MV-4-11 (cell line): ENCODE measurements at places on chromosomes 3 and 15.

DNA sequence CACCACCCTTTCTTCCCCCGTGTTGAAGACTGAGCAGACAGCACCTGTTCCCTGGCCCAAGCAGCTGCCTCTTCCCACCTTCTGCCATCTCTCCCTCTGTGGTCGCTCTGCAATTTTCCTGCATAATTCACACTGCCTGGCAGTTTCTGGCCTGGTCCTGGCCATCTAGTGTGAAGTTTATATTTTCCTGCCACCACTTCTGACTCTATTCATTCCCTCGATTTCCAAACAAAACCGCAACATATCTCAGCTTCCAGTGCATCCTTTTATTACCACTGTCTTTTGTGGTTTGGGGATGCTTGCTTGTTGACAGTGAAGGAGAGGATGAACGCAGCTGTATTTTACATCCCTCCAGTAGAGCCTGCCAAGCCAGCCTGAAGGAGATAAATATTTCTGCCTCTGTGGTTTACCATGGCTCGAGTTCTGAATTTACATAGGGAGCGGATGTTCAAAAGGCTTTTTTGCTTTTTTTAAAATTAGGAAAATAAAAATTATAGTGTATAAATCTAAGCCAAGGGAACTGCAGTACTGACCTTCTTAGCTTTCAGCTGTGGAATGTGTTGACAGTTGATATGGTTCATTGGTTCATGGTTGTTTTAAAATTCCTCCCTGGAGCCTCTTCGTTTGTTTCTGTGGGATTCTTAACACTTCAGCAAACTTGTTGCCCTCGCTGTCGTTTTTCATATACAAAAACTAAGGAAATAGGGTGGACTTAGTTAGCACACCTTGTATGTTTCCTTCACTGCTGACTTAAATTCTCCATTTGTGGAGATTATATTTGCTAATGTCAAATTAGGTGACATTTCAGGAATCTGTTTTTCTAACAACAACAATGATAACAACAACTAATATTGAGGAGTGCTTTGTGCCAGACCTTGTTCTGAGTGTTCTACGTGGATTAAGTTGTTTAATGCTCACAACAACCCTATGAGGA lies 250.5 kb downstream of the ADAMTSL3 start:
- DNase-seq, result peak; percentile 1

- DNase-seq, result no peak
Measured at GRCh38 chr3:121819236-121819635, 15.6 kb downstream of the IQCB1 start.

GRCh38 chr3:190024912-190025311 lies 95.8 kb downstream of the P3H2 start:
- DNase-seq, result peak; percentile 47

DNA sequence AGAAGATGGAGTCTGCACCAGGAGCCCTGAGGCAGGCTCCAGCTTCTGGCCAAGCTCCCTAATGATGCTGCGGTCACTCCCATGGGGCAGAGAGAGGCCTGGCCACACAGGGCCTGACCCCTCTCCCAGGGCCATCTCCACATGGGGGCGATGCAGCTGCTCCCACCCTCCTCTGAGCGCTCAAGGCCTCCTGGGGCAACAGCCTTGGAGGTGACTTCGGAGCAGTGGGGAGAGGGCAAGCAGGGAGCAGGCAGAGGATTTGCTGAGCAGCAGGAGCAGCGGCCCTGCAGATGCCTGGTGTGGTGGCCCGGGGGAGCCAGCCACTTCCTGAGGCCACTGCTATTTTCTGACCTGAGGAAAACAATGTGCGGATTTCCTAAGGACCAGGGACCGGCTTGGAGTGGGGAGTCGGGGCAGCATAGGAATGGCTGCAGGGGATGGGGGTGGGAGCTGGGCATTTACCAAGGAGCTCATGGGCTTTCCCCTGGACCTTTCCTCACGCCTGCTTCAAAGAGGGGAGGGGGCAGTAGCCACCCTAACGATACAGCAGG lies 81.6 kb upstream of the RPL32 start:
- no peak for DNase-seq

DNA sequence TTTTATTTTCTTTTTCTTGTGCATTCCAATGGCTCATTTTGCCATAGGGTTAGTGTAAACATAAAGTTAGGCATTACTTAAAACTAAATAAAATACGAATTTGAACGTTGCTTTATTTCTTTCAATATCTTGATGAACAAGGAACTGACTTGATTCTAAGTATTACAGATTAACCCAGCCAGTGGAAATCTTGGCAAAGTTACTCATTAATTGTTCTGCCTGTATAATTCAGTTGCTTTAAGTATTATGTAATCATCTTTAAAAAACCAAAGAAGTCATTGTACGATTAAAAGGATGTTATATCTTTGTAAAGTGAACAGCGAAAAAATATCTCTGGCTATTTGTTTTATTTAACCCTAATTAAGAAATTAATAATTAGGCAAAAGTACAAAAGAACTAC lies 737.9 kb upstream of the BCHE start:
- no peak for DNase-seq

- DNase-seq, result no peak
Measured at GRCh38 chr3:56909349-56909748, 107.6 kb upstream of the ARHGEF3 start.

- DNase-seq, result peak; percentile 91
Measured at GRCh38 chr3:184250167-184250828, 826 bp downstream of the EEF1AKMT4 start.

DNA sequence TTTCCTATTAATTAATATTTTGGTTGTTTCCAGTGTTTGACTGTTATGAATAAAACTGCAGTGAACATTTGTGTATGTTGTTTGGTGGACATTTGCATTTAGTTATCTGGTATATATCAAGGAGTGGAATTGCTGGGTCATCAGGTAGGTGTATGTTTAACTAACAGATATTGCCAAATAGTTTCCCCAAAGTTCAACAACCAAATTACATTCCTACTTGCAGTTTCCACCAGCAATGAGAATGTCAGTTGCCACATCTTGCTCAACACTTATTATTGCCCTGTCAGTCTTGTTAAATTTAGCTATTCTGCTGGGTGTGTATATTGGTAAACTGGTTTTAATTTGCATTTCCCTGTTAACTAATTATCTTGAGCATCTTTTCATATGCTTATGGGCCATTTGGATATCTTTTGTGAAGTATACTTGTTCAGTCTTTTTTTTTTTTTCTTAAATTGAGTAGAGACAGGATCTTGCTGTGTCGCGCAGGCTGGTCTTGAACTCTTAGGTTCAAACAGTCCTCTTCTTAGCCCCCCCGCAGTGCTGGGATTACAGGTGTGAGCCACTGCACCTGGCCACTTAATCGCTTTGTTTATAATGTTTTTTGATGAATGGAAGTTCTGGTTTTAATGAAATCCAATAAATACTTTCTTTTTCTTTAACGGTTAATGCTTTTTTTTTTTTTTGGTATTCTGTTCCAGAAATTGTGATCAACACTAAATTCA lies 7.9 kb downstream of the FEM1B start:
- DNase-seq, result peak; percentile 76

DNA sequence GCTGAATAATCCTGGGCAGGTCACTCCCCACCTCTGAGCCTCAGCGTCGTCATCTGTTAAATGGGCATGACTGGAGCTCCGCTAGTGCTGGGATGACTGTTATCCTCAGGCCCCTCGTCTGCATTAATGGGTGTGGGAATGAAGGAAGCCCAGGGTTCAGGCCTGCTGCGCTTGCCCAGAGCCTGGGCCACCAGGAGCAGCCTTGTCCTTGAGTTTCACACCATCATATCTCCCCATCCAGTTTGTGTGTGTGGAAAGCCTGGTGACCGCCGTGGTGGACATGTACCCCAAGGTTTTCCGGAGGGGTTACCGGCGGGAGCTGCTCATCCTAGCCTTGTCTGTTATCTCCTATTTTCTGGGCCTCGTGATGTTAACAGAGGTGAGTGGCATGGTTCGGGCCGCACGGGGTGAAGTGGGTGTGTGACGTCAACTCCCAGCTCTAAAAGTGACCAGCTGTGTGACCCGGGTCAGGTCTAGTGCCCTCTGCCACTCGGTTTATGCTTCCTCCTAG lies 63.5 kb upstream of the SLC6A1 start:
- DNase-seq, result no peak

DNA sequence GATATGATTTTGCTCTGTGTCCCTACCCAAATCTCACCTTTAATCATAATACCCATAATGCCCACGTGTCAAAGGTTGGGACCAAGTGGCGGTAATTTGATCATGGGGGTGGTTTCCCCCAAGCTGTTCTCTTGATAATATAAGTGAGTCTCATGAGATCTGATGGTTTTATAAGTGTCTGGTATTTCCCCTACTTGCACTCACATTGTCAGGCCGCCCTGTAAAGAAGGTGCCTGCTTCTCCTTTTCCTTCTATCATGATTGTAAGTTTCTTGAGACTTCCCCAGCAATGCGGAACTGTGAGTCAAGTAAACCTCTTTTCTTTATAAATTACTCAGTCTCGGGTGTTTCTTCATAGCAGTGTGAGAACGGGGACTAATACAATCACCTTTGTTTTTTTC lies 279.8 kb downstream of the ARPP21 start:
- no peak for DNase-seq

DNA sequence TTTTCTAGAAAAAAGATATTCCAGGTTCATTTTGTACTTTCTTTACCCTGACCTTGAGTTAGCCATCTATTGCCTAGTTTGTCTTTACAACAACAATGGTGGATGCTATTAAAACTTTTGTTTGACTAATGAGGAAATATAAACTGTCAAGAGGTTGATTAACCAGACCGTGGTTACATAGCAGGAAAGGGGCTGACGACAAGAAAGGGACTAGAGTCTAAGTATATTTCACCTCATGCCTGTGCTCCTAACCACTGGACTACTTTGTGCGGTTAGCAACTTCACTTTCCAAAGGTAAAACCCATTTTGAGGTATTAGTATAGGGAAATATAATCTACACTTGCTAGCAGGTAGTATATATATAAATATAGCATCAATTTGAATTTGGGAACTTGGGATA lies 327.1 kb downstream of the SATB1 start:
- DNase-seq, result no peak

GRCh38 chr3:30847592-30847991 lies 46.9 kb downstream of the GADL1 start:
- DNase-seq, result no peak

- no peak for DNase-seq
Measured at GRCh38 chr3:6039971-6040370, 820.9 kb upstream of the GRM7 start.

DNA sequence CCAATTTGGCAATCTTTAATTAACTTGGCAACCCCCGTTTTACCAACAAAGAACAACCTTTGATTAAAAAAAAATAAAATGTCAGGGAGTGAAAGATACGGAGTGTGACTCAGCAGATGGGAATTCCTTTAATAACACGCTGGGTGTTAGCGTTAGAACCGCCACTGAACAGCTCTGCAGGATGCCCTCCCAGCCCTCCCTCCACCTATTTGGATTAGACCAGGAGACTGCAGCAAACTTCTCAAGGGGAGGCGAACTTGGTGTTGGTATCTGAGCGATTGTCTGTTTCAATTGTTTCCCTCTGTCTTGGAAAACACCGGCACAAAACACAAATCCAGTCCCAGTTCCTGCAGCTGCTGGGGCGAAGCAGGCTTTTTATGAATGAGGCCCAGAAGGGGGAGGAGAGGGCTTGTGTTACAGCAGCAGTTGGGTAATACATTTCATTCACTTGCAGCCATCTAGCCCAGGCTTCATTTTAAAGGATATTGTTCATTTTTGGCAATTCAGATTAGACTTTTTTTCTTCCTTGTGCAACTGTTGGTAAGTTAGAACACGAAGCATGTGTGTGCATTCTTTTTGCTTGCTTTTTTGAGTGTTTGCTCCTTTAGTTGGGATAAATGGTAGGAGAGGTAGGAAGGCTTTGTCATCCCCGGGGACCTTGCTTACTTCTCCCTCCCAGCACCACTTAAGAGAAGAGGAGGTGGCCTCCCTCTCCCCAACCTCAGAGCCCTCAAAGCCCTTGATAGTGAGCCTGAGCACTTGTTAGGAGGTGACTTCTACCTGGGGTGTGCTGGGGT lies 152.3 kb downstream of the IGF1R start:
- peak; percentile 55 for DNase-seq

GRCh38 chr15:74653426-74654102 lies 37.9 kb downstream of the CLK3 start:
- no peak for DNase-seq

- DNase-seq, result no peak
Measured at GRCh38 chr15:44101944-44102343, 93.1 kb downstream of the FRMD5 start.

DNA sequence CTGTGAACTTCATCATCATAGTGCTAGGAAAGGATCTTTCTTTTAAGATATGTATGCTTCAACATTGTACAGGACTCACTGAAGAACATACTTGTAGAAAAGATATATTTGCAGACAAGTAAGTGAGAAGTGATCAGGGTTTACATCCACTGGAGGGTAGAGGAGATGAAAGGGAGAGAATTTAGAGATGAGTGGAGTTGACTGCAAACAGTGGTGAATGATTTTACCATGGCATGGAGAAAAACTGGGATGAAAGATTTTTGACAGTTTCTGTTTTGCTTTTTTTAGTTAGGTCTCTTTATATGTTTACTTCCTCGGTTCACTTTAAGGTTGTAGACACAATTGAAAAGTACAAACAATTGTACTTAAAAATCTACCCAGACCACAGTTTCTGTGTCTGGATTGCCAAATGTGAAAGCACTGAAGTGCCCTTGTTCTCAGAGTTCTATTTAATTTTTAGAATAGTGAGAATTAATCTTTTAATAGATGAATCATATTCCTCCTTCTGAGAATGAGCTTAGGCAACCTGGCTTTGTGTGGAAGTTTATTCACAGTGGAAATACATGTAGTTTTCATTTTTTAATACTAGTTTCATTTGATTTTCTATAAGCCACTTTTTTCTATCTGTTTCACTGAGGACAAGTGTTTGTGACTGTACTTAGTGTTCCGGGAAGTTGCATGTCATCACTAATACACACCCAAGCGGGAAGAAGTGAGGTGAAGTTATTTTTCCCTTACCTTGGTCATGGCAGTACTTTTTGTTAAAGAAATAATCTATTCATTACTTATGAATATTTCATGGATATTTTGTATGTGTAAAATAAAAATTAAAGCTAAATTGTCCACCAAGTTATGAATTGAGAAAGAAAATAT lies 1.8 kb upstream of the GPR171 start:
- DNase-seq, result no peak

GRCh38 chr3:36401056-36401455 lies 20.8 kb downstream of the STAC start:
- DNase-seq, result no peak

DNA sequence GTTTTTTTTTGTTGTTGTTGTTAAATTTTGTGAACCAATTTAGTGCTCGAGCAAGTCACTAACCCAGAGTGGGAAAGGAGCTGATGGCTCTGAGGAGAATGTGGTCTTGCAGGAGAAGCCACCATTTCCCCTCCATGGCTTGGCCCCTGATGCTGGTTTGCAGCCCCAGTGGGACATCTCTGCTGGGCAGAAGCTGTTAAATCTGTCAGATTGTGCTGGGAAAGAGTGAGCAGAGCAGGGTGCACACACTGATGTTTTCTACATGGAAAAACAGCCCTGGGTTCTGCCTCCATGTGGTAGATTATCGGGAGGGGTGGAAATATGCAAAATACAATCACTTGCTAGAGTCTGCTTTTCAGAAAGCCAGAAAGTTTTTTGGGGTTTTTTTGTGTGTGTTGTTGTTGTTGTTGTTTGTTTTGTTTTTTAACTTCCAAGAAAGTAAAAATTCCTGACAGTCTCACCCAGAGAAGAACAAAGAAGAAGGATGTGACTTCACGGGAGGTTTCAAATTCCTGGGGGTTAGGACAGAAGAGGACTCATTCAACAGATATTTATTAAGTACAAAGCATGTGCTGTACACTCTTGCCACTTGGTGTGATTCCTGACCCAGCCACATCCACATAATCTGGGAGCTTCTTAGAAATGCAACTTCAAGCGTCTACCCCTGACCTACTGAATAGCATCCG lies 133.7 kb downstream of the FOXB1 start:
- DNase-seq, result no peak
